ENCODE measurements at places on chromosomes 6 and 20.

DNA sequence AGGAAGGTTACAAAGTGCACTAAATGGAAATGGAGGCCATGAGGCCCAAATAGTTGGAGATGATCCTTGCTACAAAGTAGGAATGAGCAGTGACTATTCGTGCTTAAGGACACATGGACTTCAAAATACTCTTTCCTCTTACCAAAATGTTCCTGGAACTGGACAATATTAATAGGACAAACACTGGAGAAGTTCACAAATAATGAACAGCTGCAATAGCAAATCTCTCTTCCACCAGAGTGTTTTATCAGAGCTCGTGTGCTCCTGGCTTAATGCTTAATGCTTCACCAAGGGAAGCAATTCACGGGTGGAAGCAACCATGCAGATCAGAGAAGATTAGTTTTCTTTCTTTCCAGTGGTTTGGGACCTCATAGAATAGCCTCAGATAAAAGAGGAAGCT is 435.4 kb downstream of the BCKDHB start:
- H3K4me3 ChIP-seq = no peak overlapping the region
- H3K36me3 ChIP-seq = no peaks in the 10 kb centered on the region
- H3K27me3 ChIP-seq = no peaks in the 10 kb centered on the region

DNA sequence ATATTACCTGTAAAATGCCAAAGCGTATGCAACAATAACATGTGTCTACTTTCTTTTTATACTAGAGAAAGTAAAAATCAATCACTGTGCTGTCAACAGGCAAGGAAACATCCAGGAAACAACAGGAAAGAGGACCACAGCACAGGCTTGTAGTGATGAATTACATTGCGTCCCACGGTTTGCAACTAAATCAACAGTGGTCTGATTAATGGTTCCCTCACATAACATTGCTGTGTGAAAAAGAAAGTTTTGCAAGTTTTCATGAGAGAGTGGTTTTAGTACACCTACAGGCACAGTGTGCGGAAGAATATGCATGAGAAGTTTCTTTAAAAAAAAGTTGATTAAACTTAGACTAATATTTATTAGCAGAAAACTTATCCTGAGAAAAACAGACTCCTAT is 329.5 kb upstream of the HSF2 start:
- no peak overlapping the region for H3K27ac ChIP-seq
- H3K36me3 ChIP-seq = no peaks in the 10 kb centered on the region
- no peaks in the 10 kb centered on the region for H3K4me1 ChIP-seq
- no peak for DNase-seq

GRCh38 chr6:40796260-40797221 is 209.4 kb upstream of the LRFN2 start:
- H3K27me3 ChIP-seq = no peaks in the 10 kb centered on the region
- H3K36me3 ChIP-seq = no peaks in the 10 kb centered on the region
- H3K27ac ChIP-seq = no peak overlapping the region
- DNase-seq = no peak

DNA sequence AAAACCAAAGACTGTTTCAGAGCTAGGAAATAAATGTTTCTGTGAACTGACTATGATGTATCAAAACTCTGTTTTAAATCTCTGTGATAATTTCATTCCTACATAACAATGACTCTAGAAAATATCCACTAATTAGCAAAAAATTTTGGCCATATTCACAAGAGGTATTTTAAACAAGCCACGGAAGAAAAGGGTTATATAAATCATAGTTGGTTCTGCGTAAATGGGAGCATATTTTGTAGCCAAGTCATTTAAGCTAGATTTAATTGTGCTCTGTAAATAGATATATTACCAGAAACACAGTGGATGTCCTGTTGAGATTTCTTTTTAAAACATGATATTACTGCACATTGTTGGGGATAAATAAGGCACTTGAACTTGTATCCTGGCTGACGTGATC is 416.5 kb upstream of the PLCB4 start:
- no peak for DNase-seq
- H3K27ac ChIP-seq = no peak overlapping the region
- H3K4me3 ChIP-seq = no peak overlapping the region
- H3K36me3 ChIP-seq = no peaks in the 10 kb centered on the region

- H3K27ac ChIP-seq = peak within 1 kb of the TSS; percentile 75
- no peaks in the 10 kb centered on the region for H3K27me3 ChIP-seq
- peak within 1 kb of the TSS; percentile 92 for H3K4me3 ChIP-seq
- peaks cover 46% of the 10 kb centered on the region for H3K4me1 ChIP-seq
- no peaks in the 10 kb centered on the region for H3K36me3 ChIP-seq
Measured at GRCh38 chr20:44651684-44652423, at the start of gene ADA. Gene ADA (minus strand): TSS chr20:44651699. CDS start chr20:44651607, 92 bp downstream.

DNA sequence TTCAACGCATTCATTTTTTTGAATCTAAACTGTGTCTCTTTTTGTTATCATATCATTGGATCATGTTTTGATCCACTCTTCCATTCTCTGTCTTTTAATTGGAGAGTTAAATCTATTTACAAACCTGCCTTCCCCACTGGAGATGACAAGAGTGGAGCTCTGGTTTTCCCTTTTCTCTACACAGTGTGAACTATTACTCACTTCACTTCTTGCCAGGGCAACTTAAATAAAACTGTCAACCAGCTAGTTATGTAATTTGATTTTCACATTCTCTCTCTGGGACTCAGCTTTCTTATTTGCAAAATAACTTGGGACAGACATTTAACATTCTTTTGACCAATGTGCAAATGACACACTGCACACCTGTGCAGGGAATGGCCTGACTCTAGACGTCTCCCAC is 230.8 kb upstream of the CST7 start:
- H3K4me1 ChIP-seq = no peaks in the 10 kb centered on the region
- no peak overlapping the region for H3K4me3 ChIP-seq
- no peaks in the 10 kb centered on the region for H3K36me3 ChIP-seq
- no peak overlapping the region for H3K27ac ChIP-seq

DNA sequence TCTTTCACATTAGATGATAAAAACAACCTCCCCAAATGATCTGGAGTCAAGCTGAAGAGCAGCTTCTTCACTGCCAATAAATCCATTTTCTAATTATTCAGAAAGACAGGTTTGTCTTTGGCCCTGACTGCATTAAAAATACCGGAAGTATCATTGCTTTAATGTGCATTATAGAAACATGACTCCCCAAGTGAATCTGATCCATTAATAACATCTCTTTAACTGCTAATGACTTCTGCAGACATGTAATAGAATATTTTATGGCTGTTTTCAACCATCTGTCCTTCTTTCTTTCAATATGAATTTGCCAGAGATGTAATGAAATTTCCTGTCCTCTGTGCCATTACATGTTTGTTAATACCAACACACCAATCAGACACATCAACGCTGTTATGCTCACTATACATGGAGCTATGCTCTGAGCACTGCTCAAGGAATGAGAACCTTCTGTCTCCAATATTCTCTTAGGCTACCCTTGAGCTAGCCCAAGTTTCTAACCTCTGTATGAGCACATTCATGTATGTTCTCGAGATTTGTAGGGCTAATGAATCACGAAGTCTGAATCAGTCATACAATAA is 87.8 kb downstream of the LYRM4 start:
- H3K4me3 ChIP-seq = no peak overlapping the region
- peaks cover 8% of the 10 kb centered on the region for H3K4me1 ChIP-seq
- H3K36me3 ChIP-seq = no peaks in the 10 kb centered on the region
- DNase-seq = no peak

- H3K36me3 ChIP-seq = no peaks in the 10 kb centered on the region
- no peak overlapping the region for H3K27ac ChIP-seq
- H3K27me3 ChIP-seq = no peaks in the 10 kb centered on the region
- no peaks in the 10 kb centered on the region for H3K4me1 ChIP-seq
- no peak overlapping the region for H3K4me3 ChIP-seq
Measured at GRCh38 chr20:1424336-1424735, 31.5 kb upstream of the FKBP1A start.

- H3K4me3 ChIP-seq = peak overlapping the region; percentile 91
- H3K36me3 ChIP-seq = peaks cover 9% of the 10 kb centered on the region
- H3K27ac ChIP-seq = peak overlapping the region; percentile 95
- no peaks in the 10 kb centered on the region for H3K27me3 ChIP-seq
- peak; percentile 50 for DNase-seq
Measured at GRCh38 chr6:31579546-31580437, 2.4 kb downstream of the LTB start.

GRCh38 chr6:28634761-28635546 is 109.3 kb downstream of the GPX5 start:
- H3K36me3 ChIP-seq = no peaks in the 10 kb centered on the region
- no peak for DNase-seq
- no peaks in the 10 kb centered on the region for H3K4me1 ChIP-seq
- no peak overlapping the region for H3K27ac ChIP-seq
- H3K4me3 ChIP-seq = no peak overlapping the region

GRCh38 chr6:30985490-30985889 is 2.0 kb downstream of the MUC21 start:
- no peaks in the 10 kb centered on the region for H3K36me3 ChIP-seq
- no peak overlapping the region for H3K4me3 ChIP-seq
- H3K27me3 ChIP-seq = no peaks in the 10 kb centered on the region
- no peaks in the 10 kb centered on the region for H3K4me1 ChIP-seq
- no peak for DNase-seq
- no peak overlapping the region for H3K27ac ChIP-seq

DNA sequence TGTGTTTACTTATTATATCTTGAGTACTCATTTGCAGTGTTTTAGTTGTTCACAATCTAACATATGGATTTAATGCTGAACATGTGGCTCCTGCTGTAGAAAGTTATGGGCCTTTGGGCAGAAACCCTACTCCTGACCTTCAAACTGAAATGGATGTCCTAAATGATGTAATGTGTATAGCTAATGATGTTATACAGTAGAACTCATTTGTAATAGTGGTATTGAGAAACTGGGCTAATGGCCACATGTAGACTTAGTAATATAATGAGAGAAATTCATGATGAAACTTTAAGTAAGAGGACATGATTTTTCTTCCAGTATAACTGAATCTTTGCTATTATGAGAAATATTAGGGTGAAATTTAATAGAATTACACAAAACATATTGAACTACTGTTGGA is 121.3 kb upstream of the PTPRK start:
- no peaks in the 10 kb centered on the region for H3K36me3 ChIP-seq
- H3K4me3 ChIP-seq = no peak overlapping the region
- no peaks in the 10 kb centered on the region for H3K4me1 ChIP-seq
- H3K27ac ChIP-seq = no peak overlapping the region
- H3K27me3 ChIP-seq = no peaks in the 10 kb centered on the region

- H3K27me3 ChIP-seq = peaks cover 16% of the 10 kb centered on the region
- H3K36me3 ChIP-seq = no peaks in the 10 kb centered on the region
- no peak overlapping the region for H3K4me3 ChIP-seq
- peaks cover 13% of the 10 kb centered on the region for H3K4me1 ChIP-seq
Measured at GRCh38 chr6:29824144-29824543, 3.5 kb upstream of the HLA-G start.

GRCh38 chr20:1209447-1210387 is 6.5 kb downstream of the C20orf202 start:
- no peak overlapping the region for H3K27ac ChIP-seq
- no peaks in the 10 kb centered on the region for H3K27me3 ChIP-seq
- no peak for DNase-seq
- no peak overlapping the region for H3K4me3 ChIP-seq
- H3K4me1 ChIP-seq = peaks cover 2% of the 10 kb centered on the region

GRCh38 chr6:110589865-110590513 is 113.6 kb upstream of the SLC22A16 start:
- H3K27me3 ChIP-seq = no peaks in the 10 kb centered on the region
- no peaks in the 10 kb centered on the region for H3K36me3 ChIP-seq

DNA sequence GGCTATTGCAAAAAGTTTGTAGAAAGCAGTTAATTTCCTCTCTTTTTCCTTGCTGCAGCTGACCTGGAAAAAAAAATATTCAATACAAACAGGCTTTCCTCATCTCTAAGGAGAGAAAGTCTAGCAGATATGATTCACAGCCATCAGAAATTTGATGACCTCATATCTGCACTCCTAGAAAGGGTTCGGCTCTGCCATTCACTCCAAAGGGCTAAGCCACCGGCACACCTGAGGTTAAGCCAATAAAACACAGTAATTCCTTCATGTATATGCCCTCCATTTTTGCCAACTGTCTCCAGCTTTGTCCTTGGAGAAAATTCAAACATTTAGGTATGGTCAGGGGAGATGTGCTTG is 18.7 kb upstream of the LY86 start:
- H3K4me3 ChIP-seq = no peak overlapping the region
- H3K27me3 ChIP-seq = no peaks in the 10 kb centered on the region
- H3K27ac ChIP-seq = no peak overlapping the region
- DNase-seq = no peak

DNA sequence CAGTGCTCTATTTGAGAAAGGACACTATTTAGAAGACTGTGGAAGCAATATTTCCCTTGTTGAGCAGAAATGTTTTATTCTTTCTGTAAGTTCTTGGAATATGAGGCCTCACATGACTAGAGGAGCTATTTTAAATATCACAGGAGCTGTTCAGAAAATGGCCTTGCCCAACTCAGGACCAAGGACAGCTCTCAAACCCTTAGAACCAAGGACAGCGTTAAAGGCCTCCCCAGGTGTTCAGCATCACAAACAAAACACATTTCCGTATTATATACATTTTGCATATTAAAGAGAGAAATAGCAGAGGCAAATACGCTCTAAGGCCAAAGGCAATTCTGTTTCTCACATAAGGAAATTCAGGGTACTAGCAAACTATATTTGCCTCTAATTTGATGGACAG is 631.4 kb downstream of the CDH26 start:
- H3K4me1 ChIP-seq = no peaks in the 10 kb centered on the region
- no peak overlapping the region for H3K27ac ChIP-seq
- no peaks in the 10 kb centered on the region for H3K36me3 ChIP-seq
- H3K4me3 ChIP-seq = no peak overlapping the region

DNA sequence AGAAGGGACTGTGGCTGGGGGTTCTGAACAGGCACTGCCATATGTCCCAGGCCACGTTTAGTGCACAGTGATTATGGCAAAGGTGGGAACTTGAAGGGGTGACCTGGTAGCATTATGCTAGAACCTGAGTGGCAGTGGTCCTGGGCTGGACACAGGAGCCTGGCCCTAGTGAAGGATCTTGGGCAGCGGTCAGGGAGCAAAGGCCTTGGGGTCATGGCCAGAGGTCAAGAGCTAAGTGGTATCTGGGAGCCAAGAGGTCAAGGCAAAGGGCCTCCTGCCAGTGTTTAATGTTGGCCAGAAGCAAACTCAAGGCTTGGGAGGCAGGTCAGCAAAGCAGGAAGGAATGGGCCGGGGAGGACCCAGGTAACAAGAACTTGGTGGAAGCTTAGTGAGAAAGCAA is 254.5 kb downstream of the CDH26 start:
- H3K4me3 ChIP-seq = no peak overlapping the region
- H3K27ac ChIP-seq = no peak overlapping the region
- no peaks in the 10 kb centered on the region for H3K36me3 ChIP-seq

- H3K27me3 ChIP-seq = no peaks in the 10 kb centered on the region
- H3K36me3 ChIP-seq = no peaks in the 10 kb centered on the region
- no peak overlapping the region for H3K27ac ChIP-seq
- no peaks in the 10 kb centered on the region for H3K4me1 ChIP-seq
Measured at GRCh38 chr6:121522265-121522664, 86.8 kb downstream of the GJA1 start.

GRCh38 chr6:41451515-41452163 is 94.5 kb upstream of the FOXP4 start:
- H3K36me3 ChIP-seq = no peaks in the 10 kb centered on the region
- H3K4me1 ChIP-seq = no peaks in the 10 kb centered on the region
- H3K4me3 ChIP-seq = no peak overlapping the region
- DNase-seq = no peak
- H3K27me3 ChIP-seq = no peaks in the 10 kb centered on the region

GRCh38 chr6:39707962-39708683 is 17.1 kb downstream of the KIF6 start:
- H3K27ac ChIP-seq = no peak overlapping the region
- no peaks in the 10 kb centered on the region for H3K4me1 ChIP-seq

All from effector memory CD4-positive, alpha-beta T cell (primary cell).